AG20443 (cell line): ENCODE measurements at places on chromosomes 11 and 22.

DNA sequence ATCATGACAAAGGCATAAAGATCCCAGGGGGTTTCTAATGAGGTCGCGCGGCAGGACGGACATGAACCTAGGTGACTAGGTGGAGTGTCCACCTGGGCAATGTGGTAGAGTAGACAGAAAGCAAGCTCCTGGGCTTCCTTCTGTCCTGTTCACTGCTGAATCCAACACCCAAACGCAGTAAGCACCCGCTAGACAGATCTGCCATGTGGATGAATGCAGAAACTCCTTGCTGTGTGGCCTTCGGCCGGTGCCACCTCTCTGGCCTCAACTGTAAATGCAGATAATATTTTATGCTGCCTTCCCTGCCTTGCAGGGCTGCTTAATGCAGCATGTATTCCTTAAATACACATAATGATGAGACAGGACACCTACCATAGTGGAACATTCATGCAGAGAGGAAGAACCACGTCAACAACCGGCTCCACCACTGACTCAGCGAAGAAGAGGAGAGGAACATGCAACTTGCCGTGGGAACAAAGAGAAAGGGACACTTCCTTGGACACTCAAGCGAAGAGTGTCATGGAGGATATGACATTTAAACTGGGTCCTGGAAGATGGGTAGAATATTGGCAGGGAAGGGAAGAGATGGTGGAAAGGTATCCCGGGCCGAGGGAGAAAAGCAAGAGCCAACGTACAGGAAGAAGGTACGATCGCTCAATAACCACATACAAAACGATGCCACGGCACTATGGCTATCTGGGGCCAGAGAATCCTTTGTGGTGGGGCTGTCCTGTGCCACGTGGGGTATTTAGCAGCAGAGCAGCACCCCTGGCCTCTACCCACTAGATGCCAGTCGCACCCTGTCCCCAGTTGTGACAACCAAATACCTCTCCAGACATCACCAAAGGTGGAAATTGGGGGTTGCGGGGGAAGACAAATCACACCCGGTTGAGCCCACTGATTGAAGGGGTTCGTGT is 30.8 kb downstream of the MYH9 start:
- DNase-seq: no peak

DNA sequence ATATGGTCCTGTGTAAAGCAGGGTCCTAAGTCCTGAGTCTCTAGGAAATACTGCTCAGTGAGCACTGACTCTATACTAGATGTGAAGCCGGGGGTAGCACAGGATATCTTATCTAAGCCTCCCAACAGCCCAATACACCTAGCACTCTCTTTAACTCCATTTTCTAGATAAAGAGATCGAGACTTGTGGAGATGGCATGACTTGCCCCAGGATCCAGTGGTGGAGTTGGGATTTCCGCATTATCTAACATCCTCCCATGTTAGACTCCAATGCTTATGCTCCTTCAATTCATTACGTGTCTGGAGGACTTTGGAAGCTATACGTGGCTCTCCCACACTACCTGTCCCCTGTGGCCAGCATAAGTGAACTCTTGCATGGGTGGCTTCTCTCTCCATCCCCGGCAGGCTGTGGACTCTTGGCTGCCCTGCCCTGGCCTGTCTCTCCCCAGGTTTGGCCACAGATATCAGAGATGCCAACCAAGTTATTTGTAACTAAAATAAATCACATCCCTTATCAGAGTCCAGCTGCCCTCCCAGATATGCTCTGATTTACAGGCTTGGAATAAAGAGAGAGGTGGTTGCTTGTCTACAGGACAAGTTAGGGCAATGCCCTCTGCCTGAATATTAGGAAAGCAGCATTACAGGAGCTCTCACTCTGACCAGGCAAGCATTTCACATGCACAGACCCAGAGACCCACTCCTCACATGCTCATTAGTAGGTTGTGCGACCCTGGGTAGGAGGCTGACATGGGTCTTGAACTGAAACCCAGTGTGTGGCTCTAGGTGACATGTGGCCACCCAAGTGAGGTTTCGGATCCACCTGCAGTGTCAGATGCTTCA is 4.5 kb downstream of the CD44 start:
- DNase-seq: no peak

- no peak for DNase-seq
These were observed 46.9 kb downstream of the SMIM38 start for GRCh38 chr11:69202511-69203221.

DNA sequence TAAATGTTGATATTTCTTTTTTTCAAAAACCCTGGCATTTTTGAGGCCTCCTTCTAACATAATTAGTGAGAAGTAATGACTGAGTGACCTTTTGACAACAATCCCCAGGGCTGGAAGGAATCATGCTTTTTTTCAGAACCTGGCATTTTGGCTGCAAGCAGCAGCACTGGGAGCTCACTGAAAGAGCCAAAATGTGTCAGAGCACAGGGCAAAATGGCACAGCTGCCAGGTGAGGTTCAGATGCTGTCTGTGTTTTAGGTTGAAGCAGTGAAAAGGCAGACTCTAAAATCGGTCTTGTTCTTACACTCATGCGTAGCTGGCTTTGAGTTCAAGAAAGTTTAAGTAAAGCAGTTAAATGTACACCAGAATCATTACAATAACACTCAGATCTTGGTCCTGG is 1063.8 kb downstream of the DLG2 start:
- no peak for DNase-seq
